Right ventricle myocardium inferior (tissue), 1 donor: ENCODE measurements at places on chromosomes 5 and 9. TPM values are rescaled to one million over a fixed set of nuclear protein-coding genes. Genes with fewer than 3 reads are reported as not detected.

GRCh38 chr5:179153921-179154345 lies 93.8 kb downstream of the ZNF354C start:
- DNase-seq, result no peak

The ERCC8 gene
- 4.2 TPM for total RNA-seq

The NR6A1 gene
- 1.2 TPM for total RNA-seq

The CNTLN gene
- total RNA-seq, result 3.8 TPM

DNA sequence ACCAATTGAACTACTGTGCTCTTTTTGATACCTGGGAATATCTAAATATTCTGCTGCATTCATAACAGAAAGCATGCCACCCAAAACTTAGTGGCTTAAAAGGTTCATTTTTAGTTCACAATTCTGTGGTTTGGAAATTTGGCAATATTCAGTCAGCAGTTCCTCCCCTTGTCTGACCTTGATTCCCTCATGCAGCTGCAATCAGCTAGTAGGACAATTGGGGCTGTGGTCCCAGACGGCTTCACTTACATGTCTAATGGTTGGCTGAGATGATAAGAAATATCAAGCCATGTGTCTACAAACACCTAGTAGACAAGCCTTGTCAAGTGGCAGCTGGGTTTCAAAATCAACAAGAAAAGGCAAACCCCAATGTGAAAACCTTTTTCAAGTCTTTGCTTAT lies 51.3 kb downstream of the ANXA1 start:
- DNase-seq, result no peak

- DNase-seq, result no peak
These were observed 34.5 kb upstream of the SLC46A2 start for GRCh38 chr9:112925058-112925641.

DNA sequence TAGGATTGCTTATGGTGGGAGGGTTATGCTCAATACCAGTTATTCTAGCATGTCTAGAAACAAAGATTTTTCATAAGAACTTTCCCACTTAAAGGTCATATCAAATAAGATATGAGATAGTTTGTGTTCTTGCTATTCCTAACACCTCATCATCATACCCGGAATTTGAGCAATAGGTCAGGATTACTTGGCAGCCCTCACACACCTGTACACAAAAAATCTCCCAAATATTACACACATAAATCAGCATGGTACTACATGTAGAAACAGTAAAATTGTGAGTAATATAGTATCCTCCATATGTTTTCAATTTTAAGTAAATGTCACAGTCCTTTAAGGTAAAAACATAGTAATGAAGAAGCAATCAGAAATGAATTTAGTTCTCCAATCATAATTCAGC lies 113.7 kb downstream of the SLC25A46 start:
- no peak for DNase-seq

The SLC45A2 gene
- total RNA-seq, result not detected

The TRIP13 gene
- 0.38 TPM for total RNA-seq

- no peak for DNase-seq
These were observed 3.0 kb upstream of the C1QTNF3 start for GRCh38 chr5:34045996-34046395.

- DNase-seq, result no peak
These were observed 60.6 kb downstream of the IPO11 start for GRCh38 chr5:62473209-62473608.

- DNase-seq, result no peak
These were observed 432.6 kb upstream of the SLC30A5 start for GRCh38 chr5:68661237-68661636.

DNA sequence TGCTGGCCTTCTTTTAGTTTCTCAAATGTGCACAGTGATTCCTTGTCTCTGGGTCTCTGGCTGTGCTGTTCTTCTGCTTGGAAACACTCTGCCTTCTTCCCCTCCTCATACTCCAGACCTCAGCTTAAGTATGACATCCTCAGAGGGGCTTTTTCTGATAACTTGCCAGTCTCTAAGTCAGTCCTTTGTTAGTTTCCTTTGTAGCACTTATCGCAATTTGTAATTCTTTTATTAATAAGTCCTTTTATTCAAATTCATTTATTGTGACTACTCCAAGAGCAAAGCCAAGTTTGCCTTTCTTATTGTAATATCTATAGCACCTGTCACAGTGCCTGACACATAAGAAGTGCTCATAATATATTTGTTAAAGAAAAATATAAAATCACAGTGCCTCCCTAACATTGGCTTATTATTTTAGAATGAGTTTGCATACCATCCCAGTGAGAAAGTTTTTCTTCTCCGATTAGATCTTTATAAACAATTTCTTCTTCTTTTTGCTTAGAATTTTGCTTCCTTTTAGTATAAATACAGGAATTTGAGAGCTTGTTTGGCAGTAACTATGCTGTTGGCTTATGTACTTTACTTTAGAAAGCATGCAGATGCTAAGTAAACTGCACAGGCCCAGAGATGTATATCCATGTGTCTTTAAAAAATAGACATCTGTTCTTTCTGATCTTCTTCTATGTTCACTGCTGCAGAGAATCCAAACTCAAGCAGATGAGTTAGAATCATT lies 198.0 kb downstream of the GAS1 start:
- DNase-seq, result no peak

DNA sequence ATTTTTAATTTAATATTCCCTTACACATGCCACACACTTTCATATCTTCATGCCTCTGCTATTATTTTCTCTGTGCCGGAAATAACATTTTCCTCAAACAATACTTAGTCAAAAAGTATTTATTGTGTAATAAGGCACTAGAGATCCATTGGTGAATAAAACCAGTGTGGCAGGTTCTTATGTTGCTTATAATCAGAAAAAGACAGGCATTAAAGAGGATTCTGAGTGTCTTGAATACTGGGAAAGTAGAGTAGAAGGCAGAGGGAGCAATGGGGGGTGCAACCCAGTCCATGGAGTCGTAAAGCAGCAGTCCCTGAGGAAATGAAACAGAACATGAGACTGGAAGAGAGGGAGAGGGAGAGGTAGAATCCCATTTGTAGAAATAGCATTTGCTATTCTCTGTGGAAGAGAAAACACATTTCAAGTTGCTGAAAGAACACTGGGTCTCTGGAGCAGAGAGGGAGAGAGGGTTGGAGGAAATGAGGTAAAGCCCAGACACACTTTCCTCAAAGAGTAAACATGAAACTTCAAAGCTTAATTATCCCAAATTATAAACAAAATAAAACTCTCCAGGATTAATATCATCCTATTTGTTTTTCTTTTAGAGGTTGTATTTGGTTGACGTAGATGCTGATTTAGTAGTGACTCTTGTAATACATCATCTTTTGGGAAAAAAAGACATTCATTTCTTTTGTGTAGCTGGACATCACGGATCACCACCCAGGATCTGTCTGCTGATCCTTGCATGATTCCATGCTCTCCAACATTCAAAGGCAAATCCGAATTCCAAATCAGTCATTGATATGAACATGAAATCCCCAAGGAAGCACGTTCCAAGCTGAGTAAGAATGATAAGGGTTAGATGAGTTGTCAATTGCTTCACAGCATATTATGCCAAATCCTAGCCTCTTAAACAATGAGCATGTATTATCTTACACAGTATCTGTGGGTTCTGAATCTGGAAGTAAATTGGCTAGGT lies 37.4 kb upstream of the GRAMD2B start:
- DNase-seq, result no peak

The GABRG2 gene
- total RNA-seq, result not detected

- DNase-seq, result no peak
These were observed 378.2 kb upstream of the GRAMD2B start for GRCh38 chr5:126044931-126045565.
